ENCODE measurements at places on chromosomes 1 and 21.

GRCh38 chr1:169031566-169032224, 74.8 kb upstream of the ATP1B1 start:
- DNase-seq: no peak

DNA sequence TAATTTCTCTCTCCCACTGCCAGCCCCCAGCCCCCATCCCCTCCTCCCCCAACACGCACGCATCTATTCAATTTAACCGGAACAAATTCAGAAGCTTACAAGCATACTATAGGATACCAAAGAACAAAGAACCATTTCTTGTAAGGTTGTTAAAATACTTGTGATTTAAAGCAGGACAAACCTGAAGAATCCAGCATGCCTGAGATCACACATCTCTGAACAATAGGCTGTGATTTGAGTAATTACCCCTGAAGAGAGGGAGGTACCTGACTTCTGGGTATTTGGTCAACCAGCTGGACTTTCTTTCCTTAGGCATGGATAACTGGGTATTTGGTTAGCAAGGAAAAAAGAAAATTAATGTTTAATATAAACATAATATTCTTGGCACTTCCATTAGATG, 105.1 kb downstream of the NMNAT2 start:
- DNase-seq: no peak

- no peak for DNase-seq
Observed at GRCh38 chr21:42883921-42884320, 4.6 kb upstream of the WDR4 start.

GRCh38 chr1:18234790-18235242, 127.2 kb downstream of the IGSF21 start:
- DNase-seq: no peak

DNA sequence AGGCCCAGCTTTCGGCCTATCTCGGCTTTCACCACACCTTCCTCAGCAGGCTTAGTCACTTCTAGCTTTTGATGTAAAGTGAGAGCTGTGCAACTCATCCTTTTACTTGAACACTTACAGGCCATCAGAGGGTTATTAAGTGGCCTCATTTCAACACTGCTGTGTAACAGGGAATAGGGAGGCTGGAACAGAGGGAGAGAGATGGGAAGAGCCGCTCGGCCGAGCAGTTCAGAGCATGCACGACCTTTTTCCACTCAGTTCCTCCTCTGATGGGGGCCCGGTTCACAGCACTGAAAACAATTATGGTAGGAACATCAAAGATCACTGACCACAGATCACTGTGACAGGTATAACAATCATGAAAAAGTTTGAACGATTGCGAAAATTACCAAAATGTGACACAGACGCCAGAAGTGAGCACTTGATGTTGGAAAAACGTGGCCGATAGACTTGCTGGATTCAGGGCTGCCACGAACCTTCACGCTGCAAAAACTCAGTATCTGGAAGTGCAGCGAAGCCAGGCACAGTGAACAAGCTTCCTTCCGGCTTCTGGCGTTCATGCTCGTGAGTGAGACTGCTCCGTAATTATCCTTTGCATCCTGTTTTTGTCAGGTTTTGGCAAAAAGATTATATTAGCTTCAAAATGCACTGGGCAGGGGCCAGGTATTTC, 28.6 kb downstream of the AGPAT3 start:
- no peak for DNase-seq

GRCh38 chr1:34406833-34407539, 230.3 kb downstream of the C1orf94 start:
- no peak for DNase-seq

DNA sequence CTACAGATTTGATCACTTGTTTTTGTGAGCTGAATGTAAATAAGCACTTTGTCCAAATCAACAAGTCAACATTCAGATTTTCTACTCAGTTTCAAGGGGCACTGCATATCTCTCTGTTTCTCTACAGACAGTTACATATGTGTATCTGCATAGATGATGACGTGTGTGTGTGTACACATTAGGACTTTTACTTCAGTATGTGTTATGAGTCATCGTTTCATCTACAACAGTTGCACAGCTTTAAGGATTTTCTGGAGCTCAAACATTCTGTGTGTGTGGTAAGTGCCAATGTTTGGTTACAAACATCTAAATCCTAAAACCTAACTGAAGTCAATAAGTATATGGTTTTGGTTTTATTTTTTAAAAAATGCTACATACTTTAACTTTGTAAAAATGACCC, 494.5 kb upstream of the PBX1 start:
- DNase-seq: no peak

DNA sequence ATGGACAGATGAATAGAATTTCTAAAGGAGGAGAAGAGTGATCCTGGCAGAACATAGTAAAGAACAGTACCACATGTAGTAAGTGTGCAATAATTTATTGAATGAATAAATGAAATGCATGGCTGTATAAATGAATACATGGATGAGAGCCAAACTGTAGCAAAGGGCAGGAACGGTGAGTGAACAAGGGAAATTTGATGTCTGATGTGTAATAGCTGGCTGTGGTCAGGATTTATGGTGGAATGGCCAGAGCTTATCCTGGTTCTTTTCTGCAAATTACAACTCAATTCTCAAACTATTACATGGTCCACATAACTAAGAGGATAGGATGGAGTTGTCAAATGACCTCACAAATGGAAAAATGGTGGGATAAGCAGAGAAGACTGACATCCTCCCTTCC, 43.2 kb upstream of the ARHGAP29 start:
- DNase-seq: no peak

- no peak for DNase-seq
Observed at GRCh38 chr1:99252630-99253029, 11.7 kb upstream of the PLPPR4 start.

DNA sequence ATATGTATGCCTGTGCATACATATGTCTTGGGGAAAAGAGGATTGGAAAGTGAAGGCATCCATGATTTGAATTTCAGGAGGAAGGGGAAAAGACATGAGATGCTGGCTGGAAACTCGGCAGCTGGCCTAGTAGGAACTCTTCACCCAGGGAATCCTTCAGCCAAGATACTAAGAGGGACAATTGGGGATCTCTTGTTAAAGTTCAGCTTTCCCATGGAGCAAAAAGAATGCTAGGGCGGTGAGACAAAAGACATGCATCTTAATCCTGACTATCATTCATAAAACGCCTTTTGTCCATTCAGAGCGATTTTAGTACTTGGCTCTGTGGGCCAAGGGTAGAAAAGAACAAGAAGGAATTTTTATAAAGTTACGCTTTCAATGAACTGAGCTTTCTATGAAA, 20.5 kb downstream of the PDPN start:
- DNase-seq: no peak

GRCh38 chr1:51675177-51675780, 58.4 kb downstream of the OSBPL9 start:
- DNase-seq: no peak

DNA sequence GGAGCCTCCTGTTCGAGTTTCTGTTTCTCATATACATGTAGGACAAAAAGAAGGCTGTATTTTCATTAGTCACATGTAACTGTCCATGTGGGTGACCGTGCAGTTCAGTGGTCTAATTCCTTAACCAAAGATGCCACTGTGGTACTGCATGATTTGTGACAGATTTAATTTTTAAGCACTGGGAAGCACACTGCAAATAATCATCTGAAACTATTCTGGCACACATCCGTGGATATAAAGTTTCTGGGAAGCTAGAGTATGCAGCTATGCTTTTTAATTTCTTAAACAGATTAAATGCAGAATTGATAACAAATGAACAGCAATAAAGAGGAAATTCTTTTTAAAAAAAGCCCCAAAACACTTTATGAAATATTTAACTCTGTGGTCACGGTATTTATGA, 254.8 kb downstream of the LMO4 start:
- no peak for DNase-seq

DNA sequence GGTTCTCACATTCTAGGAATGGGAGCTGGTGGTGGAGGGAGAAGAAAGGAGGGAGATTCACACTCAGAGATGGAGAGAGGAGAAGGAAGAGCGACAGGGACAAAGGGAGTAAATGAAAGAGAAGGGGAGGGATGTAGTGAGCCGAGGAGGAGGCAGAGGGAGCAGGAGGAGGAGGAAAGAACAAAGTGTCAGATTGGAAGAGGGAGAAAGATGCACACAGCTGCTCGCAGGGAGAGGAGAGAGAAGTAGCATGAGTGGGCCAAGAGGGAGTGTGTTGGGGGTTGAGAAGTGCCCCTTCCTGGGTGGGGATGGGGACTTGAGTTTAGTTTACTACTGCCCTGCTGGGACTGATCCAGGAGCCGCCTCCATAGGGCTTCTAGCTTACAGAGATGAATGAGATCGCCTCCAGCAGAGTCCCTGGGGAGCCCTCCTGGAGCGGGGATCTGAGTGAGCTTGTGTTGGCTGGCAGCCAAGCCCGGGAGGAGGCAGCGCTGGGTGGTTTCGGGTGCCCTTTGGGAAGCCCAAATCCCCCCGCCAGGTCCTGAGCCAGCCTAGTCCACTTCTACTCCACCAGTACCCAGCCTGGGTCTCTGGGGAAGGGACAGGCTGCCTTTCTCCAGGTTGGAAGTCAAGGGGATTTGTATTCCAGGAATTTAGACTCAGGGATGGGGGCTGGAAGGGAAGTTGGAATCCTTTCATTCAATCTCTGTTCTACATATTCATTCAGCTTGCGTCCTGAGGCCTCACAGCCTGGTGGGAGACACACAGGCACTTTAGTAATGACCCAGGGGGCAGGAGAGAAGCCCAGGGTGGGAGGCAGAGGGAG, 20.9 kb downstream of the PTPRU start:
- DNase-seq: no peak

GRCh38 chr1:180627411-180627810, 4.4 kb upstream of the XPR1 start:
- no peak for DNase-seq

- DNase-seq: no peak
Observed at GRCh38 chr1:114330451-114330983, 176.8 kb upstream of the SYT6 start.

DNA sequence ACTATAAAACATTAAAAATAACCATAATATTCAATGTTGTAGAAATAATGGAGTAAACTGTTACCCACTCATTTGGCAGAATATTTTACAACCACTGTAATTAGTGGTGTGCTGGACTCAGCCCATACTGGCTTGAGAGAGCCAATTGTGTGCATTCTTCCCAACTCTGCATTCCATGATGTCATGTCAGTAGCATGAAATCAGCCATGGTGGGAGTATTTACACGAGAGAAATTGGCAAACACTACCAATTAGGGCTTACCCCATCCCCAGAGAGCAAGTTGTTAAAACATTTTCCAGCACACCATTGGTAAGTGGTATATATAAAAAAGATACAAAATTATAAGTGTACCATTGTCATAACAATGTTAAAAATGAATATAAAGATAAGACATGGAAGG, 19.1 kb upstream of the QSOX1 start:
- no peak for DNase-seq

GRCh38 chr1:111247125-111247838, 19.8 kb downstream of the CHI3L2 start:
- no peak for DNase-seq

GRCh38 chr1:92973203-92973897, 12.1 kb upstream of the DIPK1A start:
- DNase-seq: no peak

DNA sequence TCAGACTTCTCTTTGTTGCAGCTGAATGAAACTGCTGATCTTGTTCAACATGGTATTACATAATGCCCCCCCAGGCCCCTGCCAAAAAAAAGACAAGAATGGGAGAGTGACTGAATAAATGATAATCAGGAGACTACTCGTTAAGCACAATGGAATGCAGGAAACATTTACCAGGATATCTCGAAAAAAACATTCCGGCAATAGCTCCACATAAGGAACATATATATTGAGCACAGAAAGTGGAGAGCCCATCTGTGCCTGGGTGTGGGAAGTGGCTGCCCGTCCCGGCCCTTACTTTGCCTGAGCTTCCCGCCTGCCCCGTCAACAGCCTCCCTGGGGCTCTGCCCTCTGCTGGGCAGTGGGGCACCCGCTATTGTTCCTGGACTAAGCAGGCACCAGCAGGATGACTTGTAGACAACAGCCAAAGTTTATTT, 13.3 kb downstream of the TRIM11 start:
- DNase-seq: no peak

GRCh38 chr21:44931137-44931500, 8.7 kb upstream of the SLX9 start:
- no peak for DNase-seq

DNA sequence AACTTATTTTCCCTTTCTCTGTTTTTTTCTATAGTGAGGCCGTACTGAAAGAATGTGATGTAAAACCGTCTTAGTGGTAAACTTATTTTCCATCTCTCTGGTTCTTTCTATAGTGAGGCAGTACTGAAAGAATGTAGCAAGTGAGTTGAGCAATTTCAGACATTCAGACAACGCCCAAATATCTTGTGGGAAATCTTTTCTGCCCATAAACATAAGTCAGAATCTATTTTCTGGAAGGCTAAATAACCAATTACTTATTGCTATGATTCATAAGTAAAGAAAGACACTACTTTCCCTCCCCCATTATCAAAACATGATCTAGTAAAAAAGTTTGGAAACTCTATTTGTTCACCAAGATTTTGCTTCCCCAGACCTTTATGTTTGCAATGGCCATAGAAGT, 18.8 kb upstream of the SCCPDH start:
- DNase-seq: no peak

DNA sequence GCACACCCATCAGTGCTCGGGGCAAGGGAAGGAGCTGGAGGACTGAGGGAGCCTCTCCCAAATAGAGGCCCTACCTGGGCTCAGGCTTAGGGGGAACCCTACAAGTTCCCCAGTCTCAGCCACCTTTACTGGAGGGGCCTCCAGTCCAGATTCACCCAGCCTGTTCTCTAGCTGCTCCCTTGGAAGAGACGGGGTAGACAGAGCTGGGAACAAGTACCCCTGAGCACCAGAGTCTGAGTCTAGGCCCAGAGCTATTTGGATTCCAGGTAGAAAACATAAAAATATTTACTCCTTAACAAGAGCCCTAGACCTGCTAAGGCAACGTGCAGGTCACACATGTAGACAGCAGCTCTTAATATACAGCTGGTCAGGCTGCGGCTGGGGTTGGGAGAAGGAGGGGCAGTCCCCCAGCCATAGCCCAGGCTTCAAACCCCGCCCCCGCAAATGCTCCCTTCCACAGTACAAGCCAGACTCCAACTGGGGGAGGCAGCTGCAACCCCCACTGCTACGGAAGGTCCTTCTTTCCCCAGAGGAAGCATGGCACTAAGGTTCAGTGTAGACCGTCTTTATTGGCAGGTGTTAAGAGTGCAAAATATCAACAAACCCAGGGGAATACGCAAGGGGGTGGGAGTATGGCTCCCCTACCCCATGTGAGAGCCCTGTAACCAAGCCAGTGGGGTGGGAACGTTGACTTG, 8.0 kb downstream of the TENT5B start:
- no peak for DNase-seq

DNA sequence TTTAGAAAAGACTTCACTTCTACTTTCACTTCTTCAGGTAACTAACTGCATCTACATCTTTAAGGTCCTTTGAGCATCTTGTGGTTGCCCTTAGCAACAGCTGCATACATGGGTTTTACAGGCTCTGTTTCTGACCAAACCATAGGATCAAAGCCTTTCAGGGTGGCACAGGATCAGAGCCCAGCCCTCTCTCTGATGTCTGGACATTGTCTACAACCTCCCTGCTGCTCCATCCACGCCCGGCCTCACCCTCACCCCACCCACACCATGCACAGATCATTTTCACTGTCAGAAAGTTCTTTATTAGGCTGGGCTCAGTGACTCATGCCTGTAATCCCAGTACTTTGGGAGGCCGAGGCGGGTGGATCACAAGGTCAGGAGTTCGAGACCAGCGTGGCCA, 5.2 kb downstream of the NCF2 start:
- DNase-seq: no peak

- no peak for DNase-seq
Observed at GRCh38 chr1:115184951-115185331, 95.6 kb upstream of the TSPAN2 start.

- DNase-seq: no peak
Observed at GRCh38 chr1:202145068-202145743, 669 bp upstream of the ARL8A start.

GRCh38 chr1:94543893-94544635, 2.5 kb upstream of the F3 start:
- no peak for DNase-seq

All from activated T-cell treated with anti-CD3 and anti-CD28 coated beads for 24 hours (primary cell).